ENCODE measurements at places on chromosomes 3 and 15.

GRCh38 chr15:44662478-44663409 is 718 bp downstream of the SPG11 start:
- peak; percentile 76 for DNase-seq

- no peak for DNase-seq
These were observed 6.0 kb upstream of the TMEM87A start for GRCh38 chr15:42279234-42279723.

GRCh38 chr15:35179739-35180138 is 94.6 kb upstream of the NANOGP8 start:
- DNase-seq: no peak

DNA sequence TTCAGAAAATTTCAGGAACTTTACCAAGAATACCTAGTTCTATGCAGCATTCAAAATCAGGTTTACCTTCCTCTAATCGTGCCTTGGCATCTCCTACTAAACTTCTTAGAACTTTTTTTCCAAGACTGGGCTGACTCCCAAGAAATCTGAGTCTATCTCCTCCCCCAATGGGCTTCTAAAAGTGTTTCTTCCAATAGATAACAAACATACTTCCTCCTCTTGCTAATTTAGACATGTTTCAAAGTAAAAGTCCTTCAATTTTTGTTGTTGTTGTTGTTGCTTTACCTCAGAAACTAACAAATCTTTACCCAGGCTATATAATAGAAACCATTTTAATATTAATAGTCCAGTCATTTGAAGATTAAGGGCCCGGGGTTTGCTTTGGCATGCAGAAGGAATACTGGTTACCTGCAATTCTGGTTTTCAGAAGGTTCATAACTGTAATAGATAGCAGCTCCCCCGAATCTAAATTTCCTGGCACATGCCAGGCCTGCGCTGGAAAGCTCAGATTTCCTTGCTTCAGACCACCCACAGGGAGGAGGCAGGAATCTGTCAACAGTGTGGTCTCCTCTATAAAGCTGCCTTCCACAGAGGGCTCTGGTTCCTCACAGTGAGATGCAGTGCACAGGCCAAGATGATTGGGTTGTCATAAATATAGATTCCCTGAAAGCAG is 188.7 kb downstream of the THRB start:
- DNase-seq: peak; percentile 2

- no peak for DNase-seq
These were observed 852.6 kb downstream of the NTRK3 start for GRCh38 chr15:87403973-87404372.

Measured in NCI-H1417 (cell line).